ENCODE measurements at places on chromosomes 13 and 19.

- peak; percentile 38 for DNase-seq
Observed at GRCh38 chr19:14473073-14473977, 1.8 kb downstream of the PTGER1 start.

DNA sequence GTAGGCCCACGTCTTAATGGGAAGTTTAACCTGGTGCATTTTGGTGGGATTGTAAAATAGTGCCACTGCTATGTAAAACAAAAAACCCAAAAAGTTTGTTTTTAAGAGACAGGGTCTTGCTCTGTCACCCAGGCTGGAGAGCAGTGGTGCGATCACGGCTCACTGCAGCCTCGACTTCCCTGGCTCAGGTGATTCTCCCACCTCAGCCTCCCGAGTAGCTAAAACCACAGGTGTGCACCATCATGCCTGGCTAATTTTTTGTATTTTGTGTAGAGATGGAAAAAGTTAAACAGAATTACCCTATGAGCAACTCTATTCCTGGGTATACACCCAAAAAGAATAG, 820 bp upstream of the REXO1 start:
- no peak for DNase-seq

GRCh38 chr13:20131057-20131832, 29.6 kb downstream of the GJA3 start:
- no peak for DNase-seq

- no peak for DNase-seq
Observed at GRCh38 chr13:51942189-51942588, 69.1 kb downstream of the ATP7B start.

DNA sequence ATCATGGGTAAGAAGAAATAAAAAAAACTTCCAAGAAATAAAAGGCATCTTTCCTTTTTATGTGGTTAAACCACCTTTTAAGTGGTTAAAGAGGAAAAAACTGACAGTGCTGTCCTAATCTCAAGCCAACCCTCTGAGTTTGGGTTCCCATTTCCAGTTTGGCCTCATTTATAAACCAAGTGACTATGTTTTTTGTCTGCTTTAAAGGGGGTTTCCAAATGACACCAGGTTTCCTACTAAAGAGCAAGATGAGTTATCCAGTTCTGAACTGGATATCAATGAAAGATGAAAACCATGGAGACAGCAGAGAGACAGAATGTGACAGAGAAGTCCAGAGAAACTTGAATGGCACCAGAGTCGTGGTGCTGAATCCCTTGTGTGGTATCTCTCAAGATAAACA, 251.5 kb downstream of the ABCC4 start:
- DNase-seq, result no peak

All from trophoblast cell (in vitro differentiated cells and primary cell).